SHP77 treated with DMSO at 0.1 percent for 48 hours (cell line): ENCODE measurements at places on chromosomes 7 and 10.

DNA sequence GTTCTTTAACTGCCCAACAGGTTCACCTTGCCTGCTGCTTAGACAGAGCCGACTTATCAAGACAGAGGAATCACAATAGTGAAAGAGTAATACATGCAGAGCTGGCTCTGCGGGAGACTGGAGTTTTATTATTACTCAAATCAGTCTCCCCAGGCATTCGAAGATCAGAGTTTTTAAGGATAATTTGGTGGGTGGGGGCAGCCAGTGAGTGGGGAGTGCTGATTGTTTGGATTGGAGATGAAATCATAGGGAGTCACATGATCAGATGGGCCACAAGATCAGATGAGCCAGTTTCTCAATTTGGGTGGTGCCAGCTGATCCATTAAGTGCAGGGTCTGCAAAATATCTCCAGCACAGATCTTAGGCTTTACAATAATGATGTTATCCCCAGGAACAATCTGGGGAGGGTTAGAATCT is 131.3 kb downstream of the AKR1D1 start:
- no peak for DNase-seq

GRCh38 chr7:66306243-66306642 is 101.1 kb downstream of the TPST1 start:
- DNase-seq = no peak

DNA sequence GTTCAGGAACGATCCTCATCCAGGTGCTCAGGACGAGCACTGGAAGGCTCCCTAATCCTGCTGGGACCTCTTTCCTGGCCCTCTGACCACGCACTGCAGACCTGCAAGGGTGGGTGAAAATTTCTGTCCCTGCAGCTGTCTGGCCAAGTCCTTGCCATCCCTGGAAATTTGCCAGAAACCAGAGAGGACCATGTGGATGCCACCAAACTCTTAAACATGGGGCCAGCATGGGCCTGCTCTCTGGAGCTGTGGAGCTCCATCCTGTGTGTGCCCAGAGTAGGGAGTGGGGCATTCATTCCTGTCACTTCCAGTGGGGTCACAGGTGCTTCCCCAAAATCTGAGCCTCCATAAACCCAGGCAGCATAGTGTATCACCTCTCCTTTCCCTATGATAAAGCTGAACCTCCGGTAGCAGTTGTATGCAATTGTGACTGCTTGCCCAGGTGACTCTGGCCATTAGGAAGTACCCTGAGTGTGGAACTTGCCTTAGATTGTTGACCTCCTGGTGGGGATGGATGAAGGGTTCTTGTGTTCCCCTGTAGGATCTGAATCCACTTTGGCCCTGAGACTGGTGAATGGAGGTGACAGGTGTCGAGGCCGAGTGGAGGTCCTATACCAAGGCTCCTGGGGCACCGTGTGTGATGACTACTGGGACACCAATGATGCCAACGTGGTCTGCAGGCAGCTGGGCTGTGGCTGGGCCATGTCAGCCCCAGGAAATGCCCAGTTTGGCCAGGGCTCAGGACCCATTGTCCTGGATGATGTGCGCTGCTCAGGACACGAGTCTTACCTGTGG is 57.1 kb downstream of the DMBT1 start:
- DNase-seq = no peak

- no peak for DNase-seq
Measured at GRCh38 chr7:134429481-134429880, 29.4 kb downstream of the AKR1B1 start.

DNA sequence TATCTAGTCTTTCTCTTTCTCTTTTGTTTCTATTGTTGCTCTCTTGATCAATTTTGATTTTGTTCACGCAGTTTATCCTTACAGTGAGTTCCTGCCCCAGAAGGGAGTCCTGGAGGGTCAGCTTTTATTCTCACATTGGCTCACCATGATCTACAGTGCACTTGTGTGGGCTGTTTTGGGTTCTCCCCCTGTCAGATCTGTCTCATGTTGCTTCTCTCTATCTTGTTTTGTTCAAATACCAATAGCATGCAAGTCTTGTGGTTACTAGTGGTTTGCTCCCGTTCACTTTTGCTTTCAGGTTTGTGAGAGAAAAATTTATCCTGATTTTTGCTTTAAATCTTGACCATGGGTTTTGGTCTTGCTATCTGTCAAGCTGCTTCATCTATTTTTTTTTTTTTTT is 74.3 kb downstream of the PTN start:
- no peak for DNase-seq

GRCh38 chr10:129956286-129956670 is 7.8 kb downstream of the EBF3 start:
- no peak for DNase-seq

GRCh38 chr7:148914208-148914777 is 30.2 kb upstream of the EZH2 start:
- DNase-seq = no peak

GRCh38 chr7:44787041-44787440 is 9.4 kb upstream of the PPIA start:
- no peak for DNase-seq

GRCh38 chr10:129971381-129972144 is 7.5 kb upstream of the EBF3 start:
- no peak for DNase-seq

- DNase-seq = no peak
Measured at GRCh38 chr7:94190599-94191061, 186.5 kb upstream of the BET1 start.

- DNase-seq = peak; percentile 0
Measured at GRCh38 chr7:139598642-139599041, 75.2 kb downstream of the CLEC2L start.

DNA sequence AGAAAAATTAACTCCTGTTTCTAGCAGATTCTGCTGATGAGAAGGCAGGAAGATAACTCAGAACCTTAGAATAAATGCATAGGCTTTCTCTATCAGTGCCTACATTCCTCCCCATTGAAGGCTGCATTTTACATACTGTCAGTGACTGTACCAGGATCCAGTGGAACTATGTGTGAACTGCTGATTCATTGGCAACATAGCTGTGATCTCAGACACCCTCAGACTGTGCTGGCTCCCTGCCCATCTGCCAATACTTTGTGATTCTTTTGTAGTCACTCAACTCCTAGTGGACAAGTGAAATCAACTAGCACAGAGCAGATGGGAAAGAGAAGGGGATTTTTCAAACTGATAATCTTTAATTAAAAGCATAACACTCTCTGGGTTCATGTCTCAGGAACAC is 375.8 kb downstream of the MDFIC start:
- DNase-seq = no peak

DNA sequence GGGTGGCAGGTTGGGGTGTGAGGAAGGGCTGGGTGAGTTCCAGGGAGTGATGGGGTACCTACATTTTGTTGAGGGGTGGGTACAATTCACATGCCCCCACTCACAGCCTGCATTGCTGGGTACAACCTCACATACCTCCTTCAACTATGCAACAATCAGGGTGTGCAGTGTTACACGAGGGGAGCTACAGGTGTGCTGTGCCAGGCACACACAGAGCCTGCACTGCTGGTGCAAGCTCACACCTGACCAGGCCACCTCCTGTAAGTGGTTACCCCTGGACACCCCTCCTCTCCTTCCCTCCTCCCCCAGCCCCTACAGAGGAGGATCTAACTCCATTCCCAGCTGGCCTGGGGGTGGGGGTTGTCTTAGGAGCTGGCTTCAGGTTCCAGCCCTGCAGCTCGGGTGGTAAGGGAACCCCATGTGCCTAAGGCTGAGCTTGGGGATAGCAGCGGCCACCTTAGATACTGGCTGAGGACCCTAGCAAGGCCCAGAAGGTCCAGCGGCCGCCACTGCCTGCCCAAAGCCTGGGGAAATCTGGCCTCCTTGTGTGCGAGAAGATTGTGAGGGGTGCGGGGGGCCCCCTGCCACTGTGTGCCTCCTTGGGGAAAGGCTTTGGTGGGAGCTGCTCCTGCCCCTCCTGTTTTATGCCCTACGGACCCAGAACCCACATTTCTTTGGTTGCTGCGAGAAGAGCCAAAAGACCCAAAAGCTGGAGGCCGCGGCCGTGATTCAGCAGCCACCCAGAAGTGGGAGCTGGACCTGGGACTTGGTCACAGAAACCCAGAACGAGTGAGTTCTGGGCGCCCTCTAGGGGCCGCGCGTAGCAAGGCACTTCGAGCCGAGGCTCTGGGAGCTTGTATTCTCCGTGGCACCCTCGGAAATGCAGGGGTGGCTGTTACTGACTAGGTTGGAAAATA is 10.8 kb downstream of the TLX1 start:
- DNase-seq = peak; percentile 69

DNA sequence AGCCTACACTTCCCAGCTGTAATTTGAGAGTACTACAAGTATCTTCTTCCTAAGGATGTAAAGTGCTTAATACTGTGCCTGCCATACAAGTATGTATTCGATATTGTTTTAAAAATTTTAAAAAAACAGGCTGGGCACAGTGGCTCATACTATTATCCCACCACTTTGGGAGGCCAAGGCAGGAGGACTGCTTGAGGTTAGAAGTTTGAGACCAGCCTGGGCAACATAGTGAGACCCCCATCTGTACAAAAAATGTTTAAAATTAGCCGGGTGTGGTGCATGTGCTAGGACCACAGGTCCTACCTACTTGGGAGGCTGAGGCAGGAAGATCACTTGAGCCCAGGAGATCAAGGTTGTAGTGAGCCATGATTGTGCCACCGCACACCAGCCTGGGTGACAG is 8.3 kb downstream of the ARMC10 start:
- DNase-seq = no peak

GRCh38 chr7:140314573-140315480 is 83.5 kb downstream of the SLC37A3 start:
- no peak for DNase-seq

- no peak for DNase-seq
Measured at GRCh38 chr10:95785317-95785716, 29.4 kb downstream of the ENTPD1 start.

- DNase-seq = no peak
Measured at GRCh38 chr7:75772081-75773077, at the start of gene CCL26. TSS of gene CCL26 (minus strand) at chr7:75772211. CDS start at chr7:75772176, 35 bp downstream.

- DNase-seq = no peak
Measured at GRCh38 chr10:119614686-119615085, 17.9 kb upstream of the TIAL1 start.
